ENCODE measurements at places on chromosomes 13 and 19.

DNA sequence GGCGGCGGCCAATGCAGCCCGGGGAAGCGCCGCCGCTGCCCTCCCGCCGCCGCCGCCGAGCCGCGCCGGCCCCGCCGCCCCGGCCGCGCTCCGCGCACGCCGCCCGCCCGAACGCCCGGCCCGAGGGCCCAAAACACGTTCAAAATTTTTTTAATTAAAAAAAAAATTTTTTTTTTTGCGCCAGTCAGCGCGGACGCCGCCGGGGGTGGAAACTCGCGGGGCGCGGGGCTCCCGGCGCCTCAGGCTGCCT lies 468 bp downstream of the HMGB1 start:
- DNase-seq = no peak

DNA sequence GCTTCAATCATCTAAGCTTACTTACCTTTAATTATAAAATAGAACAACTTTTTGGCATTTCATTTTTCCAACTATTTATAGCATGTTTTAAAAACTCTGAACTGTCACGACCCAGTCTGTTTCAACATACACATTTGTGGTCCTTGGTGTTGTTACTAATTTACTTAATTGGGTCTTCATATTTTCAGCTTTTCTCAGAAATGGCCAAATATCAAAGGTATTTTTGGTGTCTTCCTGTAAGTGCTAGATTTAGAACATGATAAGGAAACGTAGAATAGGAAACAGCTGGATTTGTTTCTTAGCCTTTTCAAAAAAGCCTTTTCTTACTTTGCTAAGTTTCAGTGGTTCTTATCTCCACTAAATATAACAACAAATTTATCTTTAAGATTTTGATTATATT lies 11.4 kb downstream of the LPAR6 start:
- no peak for DNase-seq

DNA sequence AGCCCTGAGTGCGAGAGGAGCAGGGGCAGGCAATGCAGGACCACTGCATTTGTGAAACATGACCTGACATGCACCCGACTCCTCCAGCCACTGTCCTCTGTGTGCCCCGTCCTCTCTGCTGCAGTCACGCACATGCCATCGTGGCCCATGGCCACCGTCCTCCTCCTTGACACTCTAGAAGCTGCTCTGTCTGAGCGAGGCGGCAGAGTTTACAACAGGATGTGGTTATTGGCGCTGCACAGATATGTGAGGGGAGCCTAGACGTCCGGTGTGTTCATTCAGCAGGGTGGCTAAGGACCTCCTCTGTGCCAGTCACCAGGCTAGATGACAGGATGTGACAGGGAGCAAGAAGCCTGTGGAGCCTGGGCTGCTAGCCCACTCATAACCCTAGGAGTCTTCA lies 277.8 kb downstream of the FOXO1 start:
- peak; percentile 60 for DNase-seq

GRCh38 chr13:113040031-113040430 lies 65.6 kb upstream of the F7 start:
- DNase-seq = no peak

- DNase-seq = peak; percentile 93
Observed at GRCh38 chr19:41951686-41952172, 7.4 kb downstream of the RABAC1 start.

GRCh38 chr13:93824286-93824685 lies 597.7 kb downstream of the GPC6 start:
- DNase-seq = no peak

DNA sequence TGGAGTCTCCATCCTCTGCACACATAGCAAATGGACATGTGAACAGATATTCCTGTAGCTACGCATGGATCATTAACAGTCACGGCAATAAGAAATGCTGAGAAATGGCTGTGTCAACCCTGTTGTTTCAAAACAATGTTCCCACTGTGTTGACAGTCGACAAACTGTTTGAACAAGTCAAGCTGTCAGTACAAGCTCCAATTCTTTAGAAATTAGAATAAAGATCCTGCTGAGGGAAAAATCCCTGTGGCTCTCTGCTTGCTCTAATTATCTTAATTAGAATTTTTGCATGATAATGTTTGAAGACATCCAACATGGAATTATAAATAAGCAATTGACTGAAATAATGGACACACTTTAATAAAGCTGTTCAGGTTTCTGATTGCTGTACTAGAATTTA lies 37.9 kb upstream of the CPB2 start:
- no peak for DNase-seq

DNA sequence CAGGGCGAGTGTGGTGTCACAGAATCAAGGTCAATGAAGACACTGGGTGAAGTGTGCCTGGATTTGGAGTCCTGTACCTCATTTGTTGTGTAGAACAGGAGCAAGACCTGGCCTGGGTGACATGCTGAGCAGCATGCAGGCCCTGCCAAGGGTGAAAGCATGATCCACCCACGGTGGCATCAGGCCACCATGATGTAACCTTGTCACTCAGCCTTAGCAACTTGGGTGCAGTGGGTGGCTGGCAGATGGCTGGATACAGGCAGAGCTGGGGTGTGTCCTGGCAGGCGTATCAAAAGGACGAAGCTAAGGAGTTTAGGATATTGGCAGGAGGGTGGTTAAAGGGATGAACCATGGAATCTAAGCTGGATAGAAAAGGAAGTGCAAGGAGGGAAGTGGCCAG lies 10.3 kb downstream of the THSD1 start:
- DNase-seq = no peak

DNA sequence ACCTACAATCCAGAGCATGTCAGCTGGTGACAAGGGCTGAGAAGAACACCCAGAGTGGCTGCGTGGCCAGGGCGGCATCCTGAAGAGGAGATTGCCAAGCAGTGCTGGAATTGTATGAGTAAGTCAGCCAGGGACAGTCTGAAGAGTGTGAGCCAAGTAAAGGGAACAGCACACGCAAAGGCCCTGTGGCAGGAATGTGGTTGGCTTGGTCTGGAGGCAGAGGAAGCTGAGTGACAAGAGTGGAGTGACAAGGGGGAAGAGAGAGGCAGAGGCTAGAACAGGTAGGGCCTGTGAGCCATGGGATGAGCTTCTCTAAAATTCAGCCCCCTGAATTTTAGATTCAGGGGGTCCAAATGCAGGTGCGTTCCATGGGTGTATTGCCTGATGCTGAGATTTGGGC lies 53.7 kb upstream of the UQCRFS1 start:
- no peak for DNase-seq

- no peak for DNase-seq
Observed at GRCh38 chr13:67120872-67121531, 109.1 kb downstream of the PCDH9 start.

DNA sequence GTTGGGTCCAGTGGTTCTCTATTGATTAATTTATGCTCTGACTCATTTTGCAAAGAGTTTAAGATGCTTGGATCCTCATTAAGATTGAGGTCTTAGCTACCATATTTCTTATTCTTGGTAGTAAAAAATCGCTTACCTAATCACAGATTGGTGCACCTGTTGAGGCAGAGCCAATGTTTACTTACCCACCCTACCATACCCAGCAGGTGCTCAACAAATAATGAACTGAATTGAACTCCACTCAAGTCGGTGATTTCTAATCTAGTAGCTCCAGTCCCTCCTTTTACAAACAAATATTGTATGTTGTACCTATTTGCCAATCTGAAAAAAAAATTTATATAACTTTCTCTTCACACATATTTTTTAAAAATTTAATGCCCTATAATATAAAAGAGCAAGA lies 361.0 kb downstream of the FGF14 start:
- DNase-seq = no peak

DNA sequence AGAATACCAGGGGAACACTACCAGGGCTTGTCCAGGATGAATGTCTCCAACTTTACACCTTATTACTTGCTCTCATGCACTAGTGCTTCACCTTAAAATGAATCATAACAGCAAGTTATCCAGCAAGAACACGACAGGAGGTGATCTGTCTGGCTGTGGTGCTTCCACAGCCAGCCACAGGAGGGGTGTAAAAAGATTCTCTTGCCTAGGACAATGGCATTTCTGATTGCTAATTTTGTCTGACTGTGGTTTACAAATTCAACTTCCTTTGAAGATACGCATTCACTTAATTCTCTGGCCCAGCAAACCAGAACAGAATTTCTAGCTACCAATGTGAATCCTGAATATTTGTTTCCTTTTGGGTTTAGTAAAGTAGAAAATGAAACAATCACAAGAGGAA lies 23.1 kb upstream of the COG3 start:
- no peak for DNase-seq

GRCh38 chr13:75295201-75295600 lies 186.8 kb downstream of the TBC1D4 start:
- DNase-seq = no peak

DNA sequence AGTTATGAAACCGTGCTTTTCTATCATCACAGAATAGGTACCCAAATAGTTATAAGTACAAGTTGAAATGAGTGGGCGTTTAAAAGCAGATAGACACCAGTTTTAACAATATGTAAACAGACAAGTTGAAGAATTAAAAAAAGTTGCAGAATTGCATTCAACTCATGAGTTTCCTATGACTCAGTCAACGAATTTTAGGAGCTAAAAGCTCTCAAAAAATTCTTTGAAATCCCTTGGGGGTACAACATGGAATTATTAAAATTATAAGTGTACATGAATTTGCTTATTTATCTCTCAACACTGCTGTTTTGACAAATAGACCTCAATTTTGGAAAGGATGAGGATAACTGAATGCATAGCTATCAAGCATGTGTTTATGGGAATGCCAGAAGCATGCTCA lies 693.4 kb downstream of the PCDH9 start:
- no peak for DNase-seq

DNA sequence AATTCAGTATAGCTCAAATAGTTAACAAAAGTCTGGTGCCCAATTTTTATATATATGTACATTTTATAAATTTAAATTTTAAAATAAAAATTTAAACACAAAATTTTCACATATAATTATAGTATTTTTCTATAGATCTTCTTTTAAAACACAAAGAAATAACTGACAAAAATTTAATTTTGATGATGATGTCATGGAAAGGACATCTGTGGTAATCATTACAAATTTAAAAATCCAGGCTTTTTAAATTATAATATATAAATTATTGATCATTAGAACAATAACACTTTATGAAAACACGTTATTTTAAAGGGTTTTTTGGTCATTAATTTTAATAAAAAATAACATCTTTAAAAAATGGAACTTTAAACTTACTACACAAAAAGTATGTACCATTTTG lies 381.1 kb downstream of the DACH1 start:
- DNase-seq = no peak

DNA sequence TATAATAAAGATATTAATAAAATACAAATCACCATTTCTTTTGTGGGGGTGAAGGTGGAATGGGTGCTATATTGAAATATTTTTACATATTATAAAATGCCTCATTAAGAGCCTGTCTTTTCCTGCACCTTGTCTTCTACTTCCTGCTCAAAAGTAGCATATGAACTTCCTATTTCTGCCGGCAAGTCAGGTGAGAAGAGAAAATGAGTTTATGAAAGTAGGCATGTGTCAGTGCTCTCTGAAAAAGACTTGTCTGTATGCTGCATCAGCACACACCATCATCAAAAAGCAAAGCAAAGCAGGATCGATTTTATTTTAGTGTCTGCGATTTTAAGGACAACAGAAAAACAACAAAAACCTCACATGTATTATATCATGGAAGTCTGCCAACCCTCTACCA lies 114.2 kb downstream of the RAP2A start:
- no peak for DNase-seq

DNA sequence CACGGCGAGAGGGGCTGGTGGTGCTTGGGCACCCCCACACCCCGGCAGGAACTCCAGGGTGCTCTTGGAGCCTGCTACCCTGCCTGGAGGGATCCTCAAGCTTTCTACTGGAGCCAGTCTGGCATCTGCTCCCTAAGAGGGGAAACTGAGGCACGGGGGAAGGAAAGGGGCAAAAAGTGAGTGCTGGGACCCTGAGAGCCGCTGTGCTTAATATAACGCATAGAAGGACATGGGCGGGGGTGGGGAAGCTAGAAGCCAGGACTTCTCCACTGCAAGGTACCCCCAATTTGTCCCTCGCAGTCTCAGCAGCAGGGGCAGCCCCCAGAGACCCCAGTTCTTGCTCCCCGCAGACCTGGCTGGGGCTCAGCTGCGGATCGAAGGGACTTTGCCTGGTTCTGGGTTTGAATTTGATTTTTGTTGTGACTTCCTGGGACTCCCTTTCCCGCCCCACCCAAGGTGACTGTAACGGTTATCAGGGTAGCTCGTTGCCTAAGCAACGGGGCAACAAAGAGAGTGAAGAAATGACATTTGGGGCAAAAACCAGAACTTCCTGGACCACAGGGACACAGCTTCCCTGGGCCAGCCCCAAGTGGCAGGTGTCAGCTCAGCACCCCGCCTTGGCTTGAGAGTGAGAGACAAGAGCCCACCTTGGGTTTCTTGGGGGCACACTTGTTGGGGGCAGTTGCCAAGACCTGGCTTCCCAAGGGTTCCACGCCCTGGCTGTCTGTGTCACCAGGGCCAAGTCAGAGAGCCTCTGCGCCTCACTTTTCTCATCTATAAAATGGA lies 638 bp downstream of the ADGRE5 start:
- no peak for DNase-seq

DNA sequence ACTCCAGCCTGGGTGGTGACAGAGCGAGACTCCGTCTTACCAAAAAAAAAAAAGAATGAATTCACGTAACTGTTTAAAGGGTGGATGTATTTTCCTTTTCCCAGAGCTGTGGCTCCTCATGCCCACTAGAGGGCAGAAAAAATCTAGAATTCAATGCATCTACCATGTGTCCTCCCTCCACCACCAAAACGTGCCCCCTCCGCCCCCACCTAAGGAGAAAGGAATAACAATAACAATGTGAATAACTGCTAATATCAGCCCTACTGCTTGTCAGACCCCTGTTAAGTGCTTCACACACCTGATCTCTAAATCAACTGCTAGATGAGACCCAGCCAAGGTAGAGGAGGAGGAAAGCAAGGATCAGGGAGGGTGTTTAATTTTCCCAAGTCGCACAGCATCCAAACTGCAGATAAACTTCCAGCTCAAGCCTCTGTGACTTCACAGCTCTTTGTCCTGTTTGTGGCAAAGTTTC lies 20.2 kb upstream of the PNMA8B start:
- DNase-seq = no peak

GRCh38 chr13:51638216-51638871 lies 54.1 kb downstream of the WDFY2 start:
- no peak for DNase-seq

GRCh38 chr13:82962397-82962796 lies 919.9 kb downstream of the SLITRK1 start:
- no peak for DNase-seq

DNA sequence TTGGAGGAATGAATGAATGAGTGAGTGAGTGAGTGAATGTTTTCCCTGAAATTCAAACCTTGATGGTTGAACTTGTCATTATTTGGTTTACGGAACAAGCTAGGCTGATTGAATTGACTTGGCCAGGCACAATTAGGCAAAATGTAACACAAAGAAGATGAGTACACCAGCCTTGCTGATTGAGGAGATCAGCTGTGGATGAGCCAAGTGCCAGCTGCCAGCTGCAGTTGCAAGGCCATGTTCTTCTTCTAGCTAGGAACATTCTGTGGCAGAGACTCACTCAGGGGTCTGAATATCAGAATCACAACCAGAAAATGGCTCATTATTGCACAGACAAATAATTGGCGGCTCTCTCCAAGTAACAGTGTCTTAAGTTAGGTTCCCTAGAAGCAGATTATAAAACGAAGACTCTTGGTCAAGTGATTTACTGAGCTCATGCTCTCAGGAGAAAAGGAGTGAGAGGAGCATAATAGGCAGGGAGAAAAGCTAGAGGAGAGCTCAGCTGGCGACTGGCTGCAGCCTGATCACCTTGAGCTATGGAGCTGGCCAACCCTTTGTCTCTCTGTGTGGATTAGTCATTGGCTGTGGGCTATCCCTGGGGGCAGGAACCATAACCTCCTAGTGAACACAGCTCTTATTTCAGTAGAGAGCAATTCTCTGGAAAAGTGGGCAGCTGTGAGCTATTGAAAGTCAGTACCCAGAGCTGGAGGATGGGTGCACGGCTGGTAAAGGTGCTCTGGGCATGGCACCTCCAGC lies 225.3 kb upstream of the SERP2 start:
- DNase-seq = no peak

Measured in activated CD4-positive, alpha-beta T cell treated with anti-CD3 and anti-CD28 coated beads for 24 hours (primary cell).